Stimulated activated CD4-positive, alpha-beta T cell treated with anti-CD3 and anti-CD28 coated beads, Interleukin-1b, Interleukin-23, amount 100 ng/mL, for 1 hour (primary cell): ENCODE measurements at places on chromosomes 2 and 18.

DNA sequence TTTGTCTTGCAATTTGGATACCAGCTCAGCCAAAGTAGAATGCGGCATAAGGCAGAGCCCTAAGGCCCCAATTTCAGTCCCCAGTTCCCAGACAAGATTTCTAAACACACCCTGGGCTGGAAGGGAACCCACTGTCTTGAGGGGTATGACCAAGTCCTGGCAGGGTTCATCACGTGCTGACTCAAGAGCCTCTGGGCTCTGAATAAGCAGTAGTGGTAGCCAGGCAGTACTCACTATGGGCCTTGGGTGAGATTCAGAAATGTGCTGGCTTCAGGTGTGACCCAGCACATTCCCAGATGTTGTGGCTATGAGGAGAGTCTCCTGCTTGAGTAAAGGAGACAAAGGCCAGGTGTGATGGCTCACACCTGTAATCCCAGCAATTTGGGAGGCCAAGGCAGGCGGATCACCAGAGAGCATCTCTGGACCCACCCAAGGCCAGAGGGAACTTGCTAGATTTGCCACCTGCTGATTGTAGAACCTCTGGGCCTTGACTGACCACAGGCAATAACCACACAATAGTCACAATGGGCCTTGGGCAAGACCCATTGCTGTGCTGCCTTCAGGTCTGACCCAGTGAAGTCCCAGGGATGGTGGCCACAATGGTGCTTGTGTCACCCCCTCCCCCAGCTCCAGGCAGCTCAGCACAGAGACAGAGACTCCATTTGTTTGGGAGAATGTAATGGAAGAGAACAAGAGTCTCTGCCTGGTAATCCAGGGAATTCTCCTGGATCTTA, 74.9 kb downstream of the ATL2 start:
- no peak for DNase-seq

DNA sequence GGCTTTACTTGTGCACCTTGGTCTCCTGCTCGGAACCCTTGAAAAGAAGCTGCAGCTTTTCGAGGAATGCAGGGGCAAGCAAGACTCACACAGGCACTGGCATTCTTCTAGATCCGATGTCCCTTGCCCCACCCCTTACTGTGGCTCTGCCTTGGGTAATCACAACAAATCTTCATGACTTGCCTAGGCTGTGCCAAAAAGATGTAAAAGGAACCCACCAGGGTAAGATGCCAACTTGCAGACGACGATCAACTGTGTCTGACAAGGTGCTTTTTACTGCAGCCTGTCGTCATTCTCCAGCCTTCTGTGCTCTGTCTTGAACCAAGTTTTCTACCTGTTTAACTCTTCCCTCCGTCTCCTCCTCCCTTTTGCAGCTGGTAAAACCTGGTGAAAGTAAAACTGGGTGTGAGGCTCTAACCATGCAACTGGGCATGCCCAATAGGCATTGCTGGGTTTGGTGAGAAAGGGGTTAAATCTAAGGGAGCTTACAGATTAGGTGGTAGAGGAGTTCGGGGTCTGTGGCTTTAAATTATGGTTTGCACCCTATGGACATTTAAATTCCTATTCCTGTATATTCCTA, 909 bp upstream of the NRXN1 start:
- no peak for DNase-seq

DNA sequence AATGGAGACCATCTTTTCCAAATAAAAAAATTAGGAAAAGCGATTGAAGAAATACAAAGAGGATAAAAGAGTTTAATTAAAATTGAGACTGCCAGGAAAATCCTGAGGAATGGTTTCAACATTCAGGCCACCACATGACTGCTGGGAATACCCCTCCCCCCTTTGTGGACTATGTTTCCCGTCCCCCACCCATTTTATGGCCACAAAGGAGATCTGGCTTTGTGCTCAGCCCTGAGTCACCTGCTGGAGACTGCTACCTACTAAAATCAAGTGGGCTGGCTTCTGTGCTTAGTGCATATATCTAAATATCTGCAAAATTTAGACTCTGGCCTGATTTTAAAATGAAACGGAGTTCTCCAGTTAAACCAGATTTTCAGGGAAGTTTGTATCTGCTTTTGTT, 10.1 kb downstream of the RND3 start:
- no peak for DNase-seq

GRCh38 chr2:31205186-31205585, 12.1 kb downstream of the CAPN14 start:
- DNase-seq = no peak

GRCh38 chr18:47628893-47629292, 301.6 kb downstream of the SMAD2 start:
- no peak for DNase-seq

DNA sequence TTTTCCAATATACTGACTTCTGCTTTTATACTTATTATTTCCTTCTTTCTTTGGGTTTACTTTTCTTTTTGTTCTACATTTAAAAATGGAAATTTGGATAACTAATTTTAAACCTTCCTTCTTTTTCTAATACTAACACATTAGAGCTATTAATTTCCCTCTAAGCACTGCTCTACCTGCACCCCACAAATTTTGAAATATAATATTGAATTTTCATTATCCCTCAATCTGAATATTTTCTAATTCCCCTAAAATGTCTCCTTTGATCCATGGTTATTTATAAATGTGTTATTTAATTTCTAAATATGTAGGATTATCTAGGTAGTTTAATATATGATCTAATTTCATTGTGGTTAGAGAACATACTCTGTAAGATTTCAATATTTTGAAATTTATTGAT, 63.4 kb upstream of the LGALSL start:
- no peak for DNase-seq

- no peak for DNase-seq
Measured at GRCh38 chr2:99259465-99259864, 4.0 kb upstream of the LYG2 start.

GRCh38 chr2:73839653-73840411, 11.1 kb downstream of the STAMBP start:
- no peak for DNase-seq

- no peak for DNase-seq
Measured at GRCh38 chr2:114580691-114581090, 138.2 kb downstream of the DPP10 start.

DNA sequence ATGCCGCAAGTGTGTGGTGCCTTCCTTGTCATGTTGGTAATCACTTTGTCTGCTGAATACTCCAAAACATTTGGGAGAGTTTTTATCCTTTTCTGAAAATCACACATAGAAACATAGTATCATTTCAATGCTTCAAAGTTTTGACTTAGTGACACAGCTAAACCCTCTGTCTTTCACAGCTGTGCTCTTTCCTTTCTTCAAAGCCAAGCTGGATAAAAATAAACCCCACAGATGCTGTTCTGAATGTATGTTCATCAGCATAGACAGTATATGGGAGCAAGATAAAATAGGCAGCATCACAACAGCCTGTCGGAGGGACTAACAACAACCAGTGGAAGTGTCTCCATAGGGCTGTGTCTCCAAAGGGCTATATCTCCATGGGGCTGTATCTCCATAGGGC, 331.3 kb upstream of the DCC start:
- no peak for DNase-seq

- DNase-seq = no peak
Measured at GRCh38 chr2:207681431-207681830, 30.0 kb upstream of the CCNYL1 start.

DNA sequence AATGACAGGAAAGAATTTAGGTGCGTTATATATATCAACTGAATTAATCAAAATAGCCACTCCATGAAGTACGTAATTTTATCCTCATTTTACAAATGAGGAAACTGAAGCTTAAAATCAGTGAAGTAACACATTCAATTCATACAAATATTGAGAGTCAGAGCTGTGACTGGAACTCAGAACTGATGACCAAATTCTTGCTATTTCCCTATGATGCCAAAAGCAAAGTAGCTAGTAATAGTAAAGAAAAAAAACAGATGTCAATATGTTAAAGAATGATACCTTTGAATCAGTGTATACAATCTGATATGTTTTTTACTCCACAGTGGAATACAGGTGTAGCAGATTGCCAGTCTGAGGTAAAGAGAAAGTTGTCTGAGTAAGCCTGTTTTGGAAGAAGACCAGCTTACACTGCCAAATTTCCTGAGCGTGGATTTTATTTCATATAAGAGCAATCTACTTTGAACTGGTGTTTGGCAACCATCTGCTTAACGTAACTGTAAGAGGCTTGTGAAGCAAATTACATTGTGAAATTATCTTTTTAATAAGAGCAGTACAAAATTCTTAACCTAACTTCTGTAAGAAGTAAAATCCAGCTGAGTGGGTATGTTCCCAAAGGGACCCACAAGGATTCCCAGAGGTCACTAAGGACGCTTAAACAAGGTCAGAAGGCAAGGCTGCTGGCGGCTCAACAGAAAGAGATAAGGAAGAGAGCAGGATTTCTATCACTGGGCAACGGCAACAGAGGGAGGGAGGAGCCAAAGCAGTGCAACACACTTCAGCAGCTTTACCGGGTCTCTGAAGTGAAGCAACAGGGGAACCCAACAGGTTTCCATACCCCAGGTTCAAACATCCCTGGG, 85.6 kb downstream of the IKZF2 start:
- DNase-seq = no peak

DNA sequence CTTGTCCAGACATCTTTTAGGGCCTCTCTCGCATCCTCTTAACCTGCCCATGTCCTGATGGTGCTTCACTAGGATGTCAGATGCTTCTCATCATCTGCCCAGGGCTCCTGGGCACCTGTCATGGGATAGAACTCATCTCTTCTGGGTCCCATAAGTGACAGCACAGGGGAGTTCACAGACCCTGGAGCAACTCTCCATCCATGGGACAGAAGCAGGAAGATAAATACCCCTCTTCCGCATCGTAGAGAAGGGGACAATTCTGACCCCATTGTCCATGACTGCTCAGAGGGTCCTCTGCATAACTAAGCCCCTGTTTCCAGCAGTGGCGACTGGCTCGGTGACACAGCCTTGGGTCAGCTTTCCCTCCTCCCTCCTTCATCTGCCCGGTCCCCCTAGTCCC, 82.3 kb downstream of the TWIST2 start:
- no peak for DNase-seq

DNA sequence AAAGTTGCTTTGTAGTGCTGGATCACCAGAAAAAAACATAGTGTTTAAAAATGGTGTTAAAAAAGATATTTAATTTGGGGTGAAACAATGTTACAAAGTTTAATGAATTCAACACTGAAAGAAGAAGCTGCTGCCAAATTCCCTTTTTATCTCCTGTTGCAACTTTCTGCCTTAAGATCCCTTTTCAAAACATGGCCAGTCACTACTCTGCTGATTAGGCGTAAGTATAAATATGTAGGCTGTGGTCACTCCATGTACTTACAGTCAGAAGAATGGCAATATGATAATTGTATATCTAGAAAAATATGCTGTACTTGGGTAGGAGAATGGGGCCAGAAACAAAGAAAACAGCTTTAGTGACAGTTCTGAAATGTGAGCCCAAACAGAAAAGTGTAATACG, 123.5 kb upstream of the ZBTB14 start:
- DNase-seq = no peak

DNA sequence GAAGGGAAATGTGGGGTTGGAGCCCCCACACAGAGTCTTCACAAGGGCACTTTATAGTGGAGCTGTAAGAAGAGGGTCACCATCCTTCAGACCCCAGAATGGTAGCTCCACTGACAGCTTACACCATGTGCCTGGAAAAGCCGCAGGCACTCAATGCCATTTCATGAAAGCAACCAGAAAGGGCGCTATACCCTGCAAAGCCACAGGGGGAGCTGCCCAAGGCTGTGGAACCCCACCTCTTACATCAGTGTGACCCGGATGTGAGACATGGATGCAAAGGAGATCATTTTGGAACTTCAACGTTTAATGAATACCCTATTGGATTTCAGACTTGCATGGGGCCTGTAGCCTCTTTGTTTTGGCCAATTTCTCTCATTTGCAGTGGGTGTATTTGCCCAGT, 694.7 kb downstream of the CBLN2 start:
- DNase-seq = no peak

DNA sequence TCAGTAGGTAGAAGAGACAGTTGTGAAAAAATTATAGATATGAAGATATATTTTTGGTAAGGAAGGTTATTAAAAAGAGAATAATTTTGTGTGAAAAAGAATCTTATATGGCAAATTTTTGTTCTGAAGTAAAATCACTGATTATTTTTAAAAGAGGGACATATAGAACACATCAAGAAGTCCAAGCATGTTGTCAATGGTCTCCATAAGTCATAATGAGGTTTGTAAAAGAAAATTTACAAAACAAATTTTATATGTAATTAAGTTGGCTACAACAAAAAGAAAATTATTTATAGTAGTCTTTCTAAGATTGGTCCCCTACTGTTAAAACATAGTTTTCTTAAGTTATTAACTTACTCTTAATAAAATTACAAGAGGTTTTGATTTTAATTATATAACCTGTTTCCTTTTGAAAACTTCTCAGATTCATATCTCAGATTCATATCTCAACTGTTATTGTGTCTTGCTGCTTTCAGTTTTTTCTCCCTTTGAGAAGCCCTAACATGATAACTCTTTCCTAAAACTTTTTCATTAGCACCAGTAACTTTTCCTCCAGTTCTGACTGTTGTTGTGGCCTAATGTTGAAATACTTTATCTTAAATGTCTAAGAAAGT, 81.2 kb downstream of the SH3YL1 start:
- no peak for DNase-seq

- DNase-seq = no peak
Measured at GRCh38 chr2:174752403-174753037, 11.8 kb downstream of the CHRNA1 start.

- no peak for DNase-seq
Measured at GRCh38 chr2:12835733-12836132, 119.0 kb downstream of the TRIB2 start.

DNA sequence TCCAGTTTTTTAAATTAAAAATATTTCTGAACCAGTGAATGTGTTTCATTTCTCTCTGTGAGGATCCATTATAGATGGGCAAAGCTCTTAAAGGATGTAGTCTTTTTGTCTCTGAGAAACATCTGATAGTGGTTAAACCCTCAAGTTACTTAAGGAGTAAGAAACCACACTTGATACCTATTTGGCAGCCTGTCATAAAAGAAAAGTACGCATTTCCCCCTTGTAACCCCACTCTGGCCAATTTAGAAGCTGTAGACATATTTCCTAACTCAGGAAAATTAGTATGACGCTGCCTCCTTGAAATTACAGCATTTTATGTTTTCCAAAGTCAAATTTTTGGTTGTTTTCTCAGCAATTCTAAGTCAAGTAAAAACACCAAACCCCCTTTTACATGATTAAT, 2.0 kb downstream of the STAT4 start:
- no peak for DNase-seq

DNA sequence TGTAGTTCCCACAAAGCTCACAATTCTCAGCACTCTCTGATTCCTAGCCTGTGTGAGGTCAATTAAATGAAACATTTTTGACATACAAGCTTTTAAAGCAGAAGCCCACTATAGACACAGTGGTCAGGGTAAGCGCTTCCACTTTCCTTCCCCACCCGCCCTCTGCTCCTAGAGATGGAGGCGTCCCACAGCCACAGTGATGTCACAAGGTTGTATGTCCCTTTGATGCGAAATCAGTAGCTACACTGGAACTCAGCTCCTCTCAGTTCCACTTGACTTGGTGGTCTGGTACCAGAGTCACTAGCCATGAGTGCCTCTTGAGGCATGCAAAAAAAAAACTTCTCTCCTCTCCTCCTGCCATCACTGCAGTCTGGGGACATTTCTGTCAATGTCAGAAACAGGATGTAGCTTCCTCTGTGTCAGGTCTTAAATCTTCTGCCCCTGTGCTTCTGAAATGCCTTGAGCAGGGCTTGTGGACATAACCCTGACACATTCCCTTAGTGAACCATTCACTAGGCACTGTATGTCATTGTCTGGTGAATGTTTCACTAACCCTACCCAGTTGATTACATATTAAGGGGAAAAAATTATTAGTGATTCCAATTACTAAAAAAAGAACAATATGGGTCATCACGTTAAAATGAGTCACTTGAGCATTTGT, 7.8 kb downstream of the SULT1C4 start:
- DNase-seq = no peak
